IPS DF 6.9 (cell line): ENCODE measurements at places on chromosomes 4 and X.
A peak's percentile ranks its signal among the peaks of the same experiment; 100 is the strongest.

DNA sequence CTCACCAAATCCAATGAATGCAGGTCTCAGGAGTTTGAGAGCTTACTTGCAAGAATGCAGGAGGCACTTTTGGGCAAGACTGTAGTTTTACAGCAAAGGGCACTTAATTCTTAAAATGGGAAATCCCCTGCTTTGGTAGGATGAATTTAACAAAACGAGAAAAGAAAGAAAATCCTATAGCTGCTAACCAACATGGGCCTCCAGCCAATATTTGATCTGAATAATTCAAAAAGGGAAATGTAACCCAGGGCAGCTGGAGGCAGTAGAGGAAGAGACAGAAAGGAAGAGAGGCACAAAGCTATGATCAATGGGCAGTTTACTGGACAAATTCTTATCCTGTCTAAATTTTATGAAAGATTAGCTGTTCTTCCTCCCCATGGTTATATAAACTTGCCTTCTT is 142.3 kb downstream of the SH3KBP1 start:
- DNase-seq, result no peak

DNA sequence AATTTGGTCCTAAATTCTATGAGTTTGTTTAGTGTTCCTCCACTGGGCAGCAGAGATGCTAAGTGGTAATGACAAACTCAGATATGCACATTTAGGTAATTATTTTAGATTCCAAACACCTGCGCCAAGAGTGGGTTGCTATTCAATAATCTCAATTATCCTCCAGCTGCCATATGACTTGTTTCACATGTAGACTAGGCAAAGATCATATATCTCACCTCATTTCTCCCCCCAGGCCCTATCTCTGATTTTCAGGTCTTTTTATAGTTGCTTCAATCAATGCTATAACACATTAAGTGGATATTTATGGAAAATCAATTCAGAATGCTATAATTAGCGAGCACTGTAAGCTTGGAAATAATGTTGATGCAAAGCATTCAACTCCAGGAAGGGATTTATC is 217.6 kb downstream of the KCTD8 start:
- no peak for DNase-seq

DNA sequence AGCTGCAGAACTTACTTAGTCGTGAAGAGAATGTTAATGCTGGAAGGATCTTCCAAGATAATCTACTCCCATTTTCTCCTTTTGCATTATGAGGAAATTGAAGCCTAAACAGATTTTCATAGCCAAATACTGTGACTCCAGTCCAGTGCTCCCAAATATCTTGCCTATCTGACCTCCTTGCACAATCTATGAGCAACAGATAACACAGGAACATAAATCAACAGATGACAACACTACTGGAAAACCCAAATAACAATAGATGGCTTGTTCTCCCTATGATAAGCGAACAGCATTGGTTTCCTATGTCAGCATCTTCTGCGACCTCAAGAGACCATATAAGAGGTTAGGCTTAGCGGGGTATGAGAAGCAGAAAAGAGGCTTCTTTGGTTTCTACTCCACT is 88.0 kb downstream of the CORIN start:
- no peak for DNase-seq

GRCh38 chr4:52843351-52843750 is 18.8 kb upstream of the RASL11B start:
- no peak for DNase-seq

DNA sequence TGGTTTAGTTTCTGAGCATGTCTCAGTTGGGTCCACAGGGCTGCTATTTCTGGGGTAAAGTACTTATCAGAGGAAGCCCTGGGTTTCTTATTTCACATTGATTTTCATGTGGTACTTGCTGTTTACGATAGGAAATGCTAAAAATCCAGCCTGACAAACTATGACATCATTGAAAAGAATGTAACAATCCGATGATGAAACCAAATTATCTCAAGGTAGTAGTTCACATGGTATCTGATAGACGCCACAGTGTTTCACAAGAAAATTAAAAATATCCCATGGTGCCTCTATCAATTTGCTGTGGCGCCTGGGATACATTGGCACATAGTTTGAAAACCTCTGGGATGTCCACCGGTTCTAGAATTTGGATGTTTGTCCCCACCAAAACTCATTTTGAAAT is 418.9 kb upstream of the RPS6KA3 start:
- DNase-seq, result no peak

DNA sequence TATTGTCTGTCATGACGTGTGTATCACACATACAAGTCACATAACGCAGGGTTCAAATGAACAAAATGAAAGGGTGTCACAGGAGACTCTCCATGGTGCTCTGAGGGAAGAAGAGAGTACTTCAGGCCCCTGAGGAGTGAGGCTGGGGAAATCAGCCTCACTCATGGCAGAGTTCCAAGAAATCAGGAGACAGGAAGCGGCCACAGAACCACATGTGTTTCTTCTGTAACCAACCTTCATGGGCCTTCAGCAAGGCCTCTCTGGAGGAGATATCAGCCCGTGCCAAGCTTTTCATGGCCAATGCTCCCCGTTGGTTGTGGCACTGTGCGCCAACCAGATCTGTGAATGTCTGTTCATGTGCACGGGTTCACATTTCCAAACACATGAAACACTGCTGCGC is 76.0 kb downstream of the NAT8L start:
- DNase-seq, result no peak

DNA sequence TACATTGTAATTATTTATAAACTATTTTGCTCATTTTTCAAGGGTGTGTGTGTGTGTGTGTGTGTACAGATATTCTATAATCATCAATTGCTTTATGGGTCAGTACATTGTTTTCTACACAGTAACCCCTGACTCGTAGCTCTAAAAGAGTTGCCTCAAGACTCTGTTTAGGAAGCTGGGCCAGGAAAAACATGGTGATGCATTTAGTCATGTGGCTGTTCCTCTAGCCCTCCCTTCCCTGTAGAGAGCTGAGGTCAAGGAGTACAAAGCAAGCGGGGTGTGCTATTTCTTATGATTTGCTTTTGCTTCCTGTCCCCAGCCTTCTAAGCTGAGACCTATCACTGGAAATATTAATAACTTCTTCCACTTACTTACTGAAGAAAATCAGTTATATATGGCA is 34.8 kb upstream of the SPANXD start:
- DNase-seq, result no peak

- DNase-seq, result no peak
These were observed 43.3 kb downstream of the LNX1 start for GRCh38 chr4:53547983-53548382.

DNA sequence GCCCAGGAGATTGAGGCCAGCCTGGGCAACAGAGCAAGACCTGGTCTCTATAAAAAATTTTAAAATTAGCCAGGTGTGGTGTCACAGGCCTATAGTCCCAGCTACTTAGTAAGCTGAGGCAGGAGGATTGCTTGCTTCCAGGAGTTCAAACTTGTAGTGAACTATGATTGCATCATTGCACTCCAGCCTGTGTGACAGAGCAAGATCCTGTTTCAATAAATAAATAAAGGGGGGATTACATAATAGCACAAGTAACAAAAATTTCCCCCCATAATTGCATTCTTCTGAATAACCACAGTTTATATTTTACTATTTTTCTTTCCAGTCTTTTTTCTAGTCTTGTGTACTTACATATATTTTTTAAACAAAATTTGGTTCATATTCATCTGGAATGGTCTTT is 135.6 kb downstream of the CHIC2 start:
- no peak for DNase-seq

- no peak for DNase-seq
These were observed 108.8 kb downstream of the NHSL2 start for GRCh38 chrX:72019487-72019886.

- DNase-seq, result peak; percentile 50
These were observed 1577.0 kb upstream of the TENM3 start for GRCh38 chr4:180665994-180666824.
